Stimulated activated CD4-positive, alpha-beta T cell treated with anti-CD3 and anti-CD28 coated beads, Interleukin-12 subunit alpha, Interleukin-12 subunit beta, amount 100 ng/mL, for 48 hours (primary cell): ENCODE measurements at places on chromosomes 4 and X.

GRCh38 chr4:3352941-3353594 lies 60.2 kb downstream of the RGS12 start:
- DNase-seq = no peak

DNA sequence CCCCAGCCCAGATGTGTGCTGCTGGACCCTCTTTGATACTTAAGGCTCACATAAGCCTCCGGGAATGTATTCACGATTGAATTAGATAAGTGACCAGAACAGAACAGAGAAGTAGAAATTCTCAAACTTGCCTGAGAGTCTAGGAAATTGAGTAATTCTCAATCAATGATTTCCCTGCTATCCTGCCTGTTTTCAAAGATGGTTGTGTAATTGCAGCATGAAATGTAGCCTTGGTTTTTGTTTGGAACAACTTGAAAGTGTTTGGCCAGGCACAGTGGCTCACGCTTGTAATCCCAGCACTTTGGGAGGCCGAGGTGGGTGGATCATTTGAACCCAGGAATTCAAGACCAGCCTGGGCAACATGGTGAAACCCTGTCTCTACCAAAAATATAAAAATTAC lies 41.2 kb downstream of the TNIP2 start:
- no peak for DNase-seq

DNA sequence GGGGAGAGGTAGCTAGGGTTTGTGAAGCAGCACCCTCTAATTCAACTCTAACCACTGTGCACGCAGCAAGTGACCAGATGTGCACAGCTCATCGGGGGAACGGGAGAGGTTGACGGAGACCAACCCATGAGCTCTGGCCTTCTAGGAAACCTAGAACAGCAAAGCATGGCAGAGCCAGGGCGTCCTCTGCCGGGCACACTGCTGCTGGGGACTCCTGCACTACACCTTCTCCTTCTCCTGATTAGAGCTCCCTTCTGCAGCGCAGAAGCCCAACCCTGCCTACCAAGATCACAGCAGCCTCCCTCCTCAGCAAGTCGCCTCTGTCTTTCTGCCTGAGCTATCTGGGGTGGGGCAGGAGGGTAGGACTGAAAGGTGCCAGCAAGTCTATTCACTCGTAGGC lies 252.3 kb upstream of the PSAPL1 start:
- no peak for DNase-seq

DNA sequence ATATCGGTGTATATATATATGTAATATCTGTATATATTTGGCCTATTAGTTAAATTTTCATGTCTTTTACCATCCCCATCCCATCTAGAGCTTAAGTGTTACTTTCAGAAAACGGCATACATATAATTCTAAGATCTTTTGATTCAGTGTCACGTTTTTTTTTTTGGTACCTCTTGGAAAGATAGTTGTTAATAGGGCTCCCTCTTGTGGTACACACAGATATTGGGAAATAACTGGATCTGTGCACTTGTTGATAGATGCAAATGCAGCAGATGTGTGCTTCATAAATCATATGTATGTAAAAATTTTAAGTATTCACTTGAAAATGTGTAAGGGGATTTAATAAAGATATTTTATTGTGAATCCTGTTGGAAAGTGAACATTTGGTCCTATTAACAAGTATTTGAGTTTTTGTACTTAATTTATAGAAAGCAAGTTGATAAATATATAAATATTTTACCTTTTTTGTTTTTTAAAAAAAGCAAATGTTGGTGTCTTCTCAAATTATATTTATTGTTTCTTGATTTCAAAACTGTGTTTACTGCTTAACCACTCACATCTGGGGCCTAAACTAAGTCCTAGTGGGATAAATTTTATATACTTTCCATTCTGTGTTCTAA lies 74.7 kb downstream of the PAQR3 start:
- DNase-seq = no peak

DNA sequence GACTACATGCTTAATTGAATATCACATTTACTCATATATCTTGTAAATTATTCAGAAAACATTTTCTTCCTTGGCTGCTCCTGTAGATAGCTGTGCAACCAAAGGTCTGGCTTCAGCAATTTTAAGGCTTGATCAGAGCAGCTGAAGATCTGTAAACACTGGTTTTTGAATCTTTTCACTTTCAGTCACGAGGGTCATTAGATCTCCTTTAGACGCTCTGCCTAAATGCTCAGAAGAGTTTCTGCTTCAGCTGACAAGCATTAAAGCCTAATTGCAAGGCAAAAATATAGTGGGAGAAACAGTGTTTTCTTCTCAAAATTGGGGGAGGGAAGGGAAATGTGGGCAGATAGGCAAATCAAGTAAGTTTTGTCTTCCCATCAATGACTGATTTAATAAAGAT lies 25.7 kb downstream of the TRPC5 start:
- no peak for DNase-seq

GRCh38 chrX:100674705-100675104 lies 30.7 kb downstream of the SRPX2 start:
- no peak for DNase-seq

- DNase-seq = no peak
These were observed 400.6 kb upstream of the NR3C2 start for GRCh38 chr4:148842843-148843242.
